ENCODE measurements at places on chromosomes 3 and 15.

DNA sequence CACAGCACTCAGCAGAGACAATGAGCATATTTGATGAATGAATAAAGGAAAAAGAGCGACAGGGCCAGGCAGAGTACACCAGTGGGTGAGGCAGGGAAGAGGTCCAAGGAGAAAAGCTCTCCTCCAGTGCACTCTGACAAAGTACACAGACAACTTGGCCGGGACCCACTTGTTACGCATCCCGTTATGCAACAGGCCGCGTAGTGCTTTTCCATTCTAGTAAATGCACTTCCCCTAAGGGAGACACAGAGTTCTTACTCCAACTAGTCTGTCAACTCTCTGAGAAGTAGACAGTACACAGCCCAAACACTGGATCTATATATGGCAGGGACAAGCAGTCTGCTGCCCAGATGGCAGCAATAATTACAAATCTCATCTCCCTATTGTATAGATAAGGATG lies 18.5 kb downstream of the LARP6 start:
- no peak for DNase-seq

GRCh38 chr15:49279521-49280456 lies 109.7 kb downstream of the GALK2 start:
- DNase-seq: no peak

- no peak for DNase-seq
These were observed 753 bp downstream of the EPHB1 start for GRCh38 chr3:134795746-134796280.

GRCh38 chr3:70276901-70277300 lies 35.5 kb downstream of the MDFIC2 start:
- no peak for DNase-seq

- no peak for DNase-seq
These were observed 227.7 kb downstream of the TLE3 start for GRCh38 chr15:69869881-69870505.

DNA sequence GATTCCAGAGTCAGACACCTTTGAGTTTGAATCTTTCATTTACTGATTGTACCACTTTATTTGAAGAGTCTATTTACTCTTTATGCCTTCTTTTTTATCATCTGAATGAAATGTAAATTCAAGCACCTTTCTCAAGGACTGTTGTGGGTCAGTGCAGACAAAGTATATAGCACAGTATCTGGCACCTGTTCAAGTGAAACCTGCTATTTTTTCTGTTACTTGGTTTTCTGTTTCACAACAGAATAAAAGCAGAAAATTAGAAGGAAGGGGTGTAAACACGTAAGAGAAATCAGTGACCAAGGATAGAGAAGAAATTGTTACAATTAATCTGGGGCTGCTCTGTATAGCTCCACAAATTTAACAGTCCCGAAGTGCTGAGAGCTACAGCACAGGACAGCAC lies 357.4 kb downstream of the RSL24D1 start:
- no peak for DNase-seq

- no peak for DNase-seq
These were observed 11.8 kb upstream of the CDV3 start for GRCh38 chr3:133561679-133562078.

GRCh38 chr3:188282871-188283270 lies 128.9 kb downstream of the LPP start:
- no peak for DNase-seq

All from activated CD4-positive, CD25-positive, alpha-beta regulatory T cell treated with anti-CD3 and anti-CD28 coated beads, Interleukin-2, amount 50 U/mL, for 16 hours (primary cell).